ENCODE measurements at places on chromosomes 5 and 9.

GRCh38 chr9:87725356-87725899 is 491 bp upstream of the CTSL start:
- DNase-seq: peak; percentile 40

- no peak for DNase-seq
These were observed at the start of gene HMMR for GRCh38 chr5:163460562-163461171. Gene HMMR (plus strand): TSS chr5:163460632. CDS start chr5:163460693, 61 bp downstream.

- no peak for DNase-seq
These were observed 35.7 kb downstream of the PWWP2A start for GRCh38 chr5:160083501-160083900.

DNA sequence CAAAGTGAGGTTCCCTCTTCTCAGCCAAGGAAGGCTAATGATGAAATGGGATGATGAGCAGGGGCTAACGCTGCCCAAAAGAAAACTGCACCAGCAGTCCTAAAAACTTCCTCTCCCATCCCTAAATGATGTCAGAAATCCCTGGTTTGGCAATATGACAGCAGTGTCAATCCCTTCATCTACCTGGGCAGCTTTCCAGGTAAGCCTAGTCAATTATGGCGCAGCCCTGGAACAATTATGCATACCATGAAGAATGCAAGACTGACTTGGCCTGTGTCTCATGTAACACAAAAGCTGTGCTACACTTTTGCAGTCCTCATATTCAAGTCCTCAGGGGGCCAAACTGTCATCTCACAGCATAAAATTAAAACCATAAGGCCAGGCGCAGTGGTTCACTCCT is 7.0 kb downstream of the DMGDH start:
- DNase-seq: no peak

GRCh38 chr9:136302527-136302926 is 1.4 kb downstream of the CCDC187 start:
- no peak for DNase-seq

- DNase-seq: no peak
These were observed 386.4 kb upstream of the SEMA6A start for GRCh38 chr5:116961021-116961420.

- no peak for DNase-seq
These were observed 7.6 kb upstream of the GBGT1 start for GRCh38 chr9:133171161-133171961.

- DNase-seq: no peak
These were observed 470.1 kb downstream of the IRX1 start for GRCh38 chr5:4065472-4066320.

- DNase-seq: no peak
These were observed 94.3 kb downstream of the MVB12B start for GRCh38 chr9:126420643-126421564.

DNA sequence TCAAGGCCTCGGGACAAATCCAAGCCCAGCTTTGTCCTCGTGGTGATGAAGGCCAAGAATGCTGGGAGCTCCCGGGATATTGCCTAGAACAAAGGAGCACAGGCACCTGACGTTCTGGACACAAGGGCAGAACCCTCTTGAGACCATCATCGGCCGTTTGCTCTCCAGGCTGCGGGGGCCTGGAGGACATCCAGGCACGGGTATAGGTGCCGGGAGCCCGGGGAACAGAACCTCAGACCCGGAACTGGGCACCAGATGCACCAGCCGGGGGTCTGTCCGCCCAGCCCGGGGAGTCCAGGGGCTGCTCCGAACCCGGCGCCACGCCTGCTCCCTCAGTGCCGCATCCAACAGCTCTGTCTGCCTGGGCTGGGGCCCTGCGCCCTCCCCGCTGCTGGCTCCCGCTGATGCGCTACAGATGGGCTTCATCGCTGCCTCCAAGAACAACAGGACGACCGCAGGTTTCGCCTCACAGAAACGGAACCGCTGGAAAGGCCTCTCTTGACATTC is 88.0 kb downstream of the ADAMTS2 start:
- DNase-seq: peak; percentile 47

- DNase-seq: no peak
These were observed 2.5 kb upstream of the ZNF367 start for GRCh38 chr9:96420468-96421219.

DNA sequence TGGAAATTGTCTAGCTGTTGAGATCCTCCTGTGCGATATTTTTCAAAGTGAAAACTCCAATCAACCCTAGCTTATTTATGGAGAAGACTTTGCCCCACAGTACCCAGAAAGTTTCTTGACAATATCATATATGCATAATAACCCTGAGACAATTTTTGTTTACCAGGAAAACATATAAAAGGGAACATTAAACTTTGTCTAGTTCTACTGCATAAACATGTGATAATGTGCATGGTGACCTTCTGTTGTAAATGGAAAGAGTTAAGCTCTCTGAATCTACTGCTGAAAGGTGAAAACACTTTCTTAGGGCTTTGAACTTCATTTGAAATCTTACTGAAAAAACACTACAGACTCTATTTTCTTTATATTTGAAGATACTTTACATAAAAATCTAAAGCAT is 32.2 kb upstream of the CDKN2B start:
- DNase-seq: no peak

DNA sequence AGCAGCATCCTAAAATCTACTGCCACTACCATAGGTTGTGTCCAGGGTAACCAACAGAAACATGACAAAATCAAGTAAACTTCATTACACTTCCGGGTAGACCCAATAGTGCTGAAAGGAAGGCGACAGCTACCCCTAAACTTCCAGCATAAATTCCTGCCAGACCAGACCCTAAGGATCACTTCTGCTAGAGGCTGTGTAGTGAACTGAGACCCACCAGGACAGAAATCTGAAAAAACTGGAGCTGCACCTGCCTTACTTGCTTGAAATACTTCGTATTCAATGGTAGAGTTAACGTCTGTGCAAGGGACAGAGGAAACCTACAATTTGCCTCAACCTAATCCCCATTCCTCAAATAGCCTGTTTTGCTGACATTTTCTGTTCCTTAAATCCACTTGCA is 1.0 kb upstream of the SECISBP2 start:
- DNase-seq: no peak

- no peak for DNase-seq
These were observed 67.9 kb upstream of the PRR16 start for GRCh38 chr5:120396186-120396585.

DNA sequence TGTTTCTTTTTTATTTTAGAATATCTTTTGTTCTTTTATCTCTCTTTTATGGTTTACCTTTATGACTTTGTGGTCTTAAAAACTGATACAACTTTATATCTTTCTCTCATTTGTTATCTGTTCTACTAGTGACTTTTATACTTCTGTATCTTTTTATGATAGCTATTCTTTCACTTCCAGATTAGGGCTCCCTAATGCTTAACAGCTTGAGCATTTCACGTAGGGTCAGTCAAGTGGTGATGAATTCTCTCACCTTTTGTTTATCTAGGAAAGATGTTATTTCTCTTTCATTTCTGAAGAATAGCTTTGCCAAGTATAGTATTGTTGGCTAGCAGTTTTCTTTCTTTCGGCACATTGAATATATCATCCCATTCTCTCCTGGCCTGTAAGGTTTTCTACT is 123.6 kb downstream of the NUDT12 start:
- no peak for DNase-seq

DNA sequence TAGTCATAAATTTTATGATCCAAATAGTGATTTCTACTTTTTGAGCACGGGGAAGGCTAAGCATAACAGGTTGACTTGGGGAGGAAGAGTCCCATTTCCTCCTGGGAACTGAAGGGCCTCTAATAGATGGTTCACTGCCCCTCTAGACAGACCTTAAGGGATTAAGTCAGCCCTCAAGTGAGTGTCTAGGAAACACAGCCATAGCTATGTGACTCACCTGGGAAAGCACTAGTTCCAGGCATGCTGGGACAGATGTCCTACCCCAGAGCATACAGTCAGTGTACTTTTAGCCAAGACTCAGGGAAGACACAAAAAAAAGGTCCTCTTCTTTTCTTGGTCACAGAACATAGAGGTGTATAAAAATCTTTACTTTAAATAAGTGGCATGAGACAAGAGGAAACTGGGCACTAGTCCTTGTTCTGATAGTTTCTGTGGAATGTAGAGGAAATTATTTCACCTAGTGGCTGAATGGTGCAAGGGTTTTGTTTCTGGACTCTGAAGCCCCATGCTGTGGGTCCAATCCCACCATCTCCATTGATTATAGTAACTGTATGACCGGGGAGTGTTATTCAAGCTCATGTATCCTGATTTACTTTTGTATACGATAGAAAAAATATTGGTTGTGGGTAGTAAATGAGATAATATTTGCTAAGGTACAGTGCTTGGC is 86.0 kb downstream of the NREP start:
- DNase-seq: no peak

DNA sequence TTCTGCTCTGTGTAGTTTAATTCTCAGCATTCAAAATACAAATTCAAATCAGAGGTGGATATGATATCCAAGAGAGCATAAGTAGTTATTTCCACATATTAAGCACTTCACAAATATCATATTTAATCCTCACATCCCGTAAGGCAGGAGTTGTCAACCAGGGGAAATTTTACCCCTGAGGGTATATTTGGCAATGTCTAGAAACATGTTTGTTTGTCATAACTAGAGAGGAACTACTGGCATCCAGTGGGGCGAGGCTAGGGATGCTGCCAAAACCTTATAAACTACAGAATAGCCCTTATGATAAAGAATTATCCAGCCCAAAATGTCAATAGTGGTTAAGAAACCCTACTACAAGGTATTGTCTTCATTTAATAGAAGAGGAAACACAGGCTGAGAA is 619.4 kb downstream of the SLCO4C1 start:
- DNase-seq: no peak

GRCh38 chr5:84524491-84524890 is 139.8 kb upstream of the EDIL3 start:
- no peak for DNase-seq

- peak; percentile 26 for DNase-seq
These were observed 27.0 kb upstream of the PRRC2B start for GRCh38 chr9:131366761-131367401.

DNA sequence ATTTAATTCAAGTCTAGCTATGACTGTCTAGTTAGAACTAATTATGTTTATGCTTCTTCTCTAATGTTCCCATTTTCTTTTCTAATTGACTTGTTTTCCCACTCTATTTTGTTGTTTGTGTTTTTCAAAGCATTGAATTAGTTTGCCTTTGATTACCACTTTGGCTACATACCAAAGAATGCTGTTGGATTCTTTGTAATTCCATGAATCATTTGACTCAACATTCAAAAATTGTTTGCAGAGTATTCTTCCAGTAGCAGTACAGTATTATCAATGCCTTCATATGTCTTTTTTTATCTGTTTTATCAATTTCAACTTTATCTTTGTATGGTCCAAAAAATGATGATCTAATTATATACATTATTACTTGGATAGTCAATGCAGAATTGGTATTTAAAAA is 288.7 kb downstream of the RFX3 start:
- no peak for DNase-seq

DNA sequence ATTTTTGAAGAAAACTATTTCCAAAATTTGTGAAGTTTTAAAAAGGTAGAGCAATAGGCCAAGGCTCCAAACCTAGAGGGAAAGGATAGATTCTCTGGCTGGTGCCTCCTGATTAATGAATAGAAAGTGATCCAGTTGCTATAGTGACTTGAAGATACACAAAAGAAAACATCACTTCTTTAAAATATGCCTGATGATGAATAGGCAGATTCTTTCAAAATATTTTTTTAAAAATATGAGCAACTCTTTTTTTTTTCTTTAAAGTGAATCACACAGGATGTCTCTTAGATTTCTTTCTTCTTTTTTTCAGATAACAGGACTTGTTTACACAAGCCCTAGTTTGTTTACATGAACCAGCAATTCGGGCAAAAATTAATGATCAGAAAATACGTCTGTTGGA is 124.4 kb downstream of the RFK start:
- no peak for DNase-seq

DNA sequence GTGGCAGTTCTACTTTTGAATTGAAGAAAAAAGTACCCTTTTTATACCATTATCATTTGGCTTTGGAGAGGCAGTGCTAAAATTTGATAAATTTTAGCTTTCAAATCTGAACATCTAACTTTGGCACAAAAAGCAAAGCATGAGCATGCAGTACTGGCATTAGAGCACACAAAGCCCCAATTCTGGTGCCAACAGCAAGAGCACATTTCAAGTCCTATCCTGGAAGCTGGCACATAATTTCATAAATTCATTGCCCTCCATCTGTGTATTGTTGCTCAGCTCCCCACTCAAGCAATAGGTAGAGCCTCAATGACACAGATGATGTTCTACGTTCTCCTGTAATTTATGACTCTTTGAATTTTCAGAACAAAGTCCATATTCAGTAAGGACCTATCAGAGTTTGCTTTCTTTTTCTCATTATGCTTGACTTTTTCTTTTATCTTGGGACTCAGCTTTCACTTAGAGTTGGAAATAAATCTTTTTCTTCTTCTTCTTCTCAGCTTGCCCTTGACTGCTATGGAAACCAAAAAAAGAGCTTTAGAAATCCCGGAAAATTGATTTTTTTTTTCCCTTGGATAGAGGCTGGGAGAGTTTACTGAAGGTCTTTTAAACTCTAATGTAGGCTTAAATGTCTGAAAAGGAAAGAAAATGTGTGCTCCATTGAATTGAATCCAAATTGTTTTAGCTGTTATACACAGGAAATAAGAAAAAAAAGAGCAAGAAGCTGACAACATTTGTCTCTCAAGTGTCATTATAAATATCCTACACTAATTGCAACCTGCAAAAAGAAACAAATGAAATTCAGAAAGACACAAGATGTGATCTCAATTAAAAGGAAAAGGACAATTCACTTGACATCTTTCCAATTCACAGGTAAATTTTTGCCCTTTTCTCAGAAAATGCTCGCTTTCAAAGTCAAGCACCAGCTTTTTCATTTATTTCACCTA is 380.8 kb upstream of the CDH18 start:
- DNase-seq: no peak

- DNase-seq: no peak
These were observed 26.9 kb upstream of the CEMIP2 start for GRCh38 chr9:71795097-71795813.

- no peak for DNase-seq
These were observed 375.8 kb downstream of the SEMA5A start for GRCh38 chr5:9170026-9170425.

DNA sequence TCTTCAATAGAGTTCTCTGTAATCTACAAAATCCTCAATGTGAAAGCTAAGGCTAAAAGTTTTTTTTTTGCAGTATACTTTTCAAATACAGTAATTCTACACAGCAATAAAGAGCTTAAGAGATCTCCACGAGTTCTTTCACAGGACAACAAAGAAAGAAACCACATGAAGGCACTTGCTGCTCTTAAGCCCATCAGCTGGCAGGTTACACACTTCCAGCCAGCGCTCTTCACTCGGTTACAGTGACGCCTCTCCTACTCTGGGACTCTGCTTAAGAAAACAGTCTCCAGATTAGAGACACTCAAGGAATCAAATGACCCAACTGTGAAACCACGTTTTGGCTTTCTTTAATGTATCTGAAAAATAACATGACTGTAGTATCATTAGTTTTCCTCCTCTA is 85.0 kb downstream of the ROR2 start:
- DNase-seq: no peak

- DNase-seq: no peak
These were observed 72.6 kb upstream of the CPEB4 start for GRCh38 chr5:173815571-173815970.

Data from left ventricle myocardium inferior (tissue), 1 donor.